CD4-positive, alpha-beta memory T cell (primary cell): ENCODE measurements at places on chromosomes 2 and 18. TPM values are rescaled to one million over a fixed set of nuclear protein-coding genes. Genes with fewer than 3 reads are reported as not detected.

GRCh38 chr18:48627216-48627615, 88.4 kb downstream of the CTIF start:
- no peak overlapping the region for H3K4me3 ChIP-seq
- no peaks in the 10 kb centered on the region for H3K36me3 ChIP-seq
- DNase-seq = no peak
- H3K27me3 ChIP-seq = no peaks in the 10 kb centered on the region

DNA sequence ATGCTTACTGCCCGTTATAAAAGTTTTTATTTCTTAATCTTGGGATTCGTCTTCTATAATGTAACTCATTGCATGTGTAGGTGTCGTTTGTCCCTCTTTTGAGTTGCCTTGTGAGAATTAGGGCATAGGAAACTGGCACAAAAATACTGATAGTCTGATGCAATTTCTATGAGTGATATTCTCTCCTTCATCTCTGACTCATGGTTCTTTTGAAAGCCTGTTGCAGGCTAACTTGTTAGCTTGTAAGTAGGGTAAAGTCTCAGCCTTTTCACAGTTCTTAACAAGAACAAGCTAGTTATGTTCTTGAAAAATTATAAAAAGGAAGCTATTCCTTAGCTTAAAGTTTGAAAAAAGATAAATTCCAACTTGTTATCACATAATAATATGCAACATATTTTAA, 1085.4 kb upstream of the NRXN1 start:
- H3K4me1 ChIP-seq = no peaks in the 10 kb centered on the region
- no peaks in the 10 kb centered on the region for H3K36me3 ChIP-seq
- H3K27me3 ChIP-seq = no peaks in the 10 kb centered on the region
- H3K27ac ChIP-seq = no peak overlapping the region
- DNase-seq = no peak
- no peak overlapping the region for H3K4me3 ChIP-seq

Gene MC4R
- not detected for total RNA-seq

DNA sequence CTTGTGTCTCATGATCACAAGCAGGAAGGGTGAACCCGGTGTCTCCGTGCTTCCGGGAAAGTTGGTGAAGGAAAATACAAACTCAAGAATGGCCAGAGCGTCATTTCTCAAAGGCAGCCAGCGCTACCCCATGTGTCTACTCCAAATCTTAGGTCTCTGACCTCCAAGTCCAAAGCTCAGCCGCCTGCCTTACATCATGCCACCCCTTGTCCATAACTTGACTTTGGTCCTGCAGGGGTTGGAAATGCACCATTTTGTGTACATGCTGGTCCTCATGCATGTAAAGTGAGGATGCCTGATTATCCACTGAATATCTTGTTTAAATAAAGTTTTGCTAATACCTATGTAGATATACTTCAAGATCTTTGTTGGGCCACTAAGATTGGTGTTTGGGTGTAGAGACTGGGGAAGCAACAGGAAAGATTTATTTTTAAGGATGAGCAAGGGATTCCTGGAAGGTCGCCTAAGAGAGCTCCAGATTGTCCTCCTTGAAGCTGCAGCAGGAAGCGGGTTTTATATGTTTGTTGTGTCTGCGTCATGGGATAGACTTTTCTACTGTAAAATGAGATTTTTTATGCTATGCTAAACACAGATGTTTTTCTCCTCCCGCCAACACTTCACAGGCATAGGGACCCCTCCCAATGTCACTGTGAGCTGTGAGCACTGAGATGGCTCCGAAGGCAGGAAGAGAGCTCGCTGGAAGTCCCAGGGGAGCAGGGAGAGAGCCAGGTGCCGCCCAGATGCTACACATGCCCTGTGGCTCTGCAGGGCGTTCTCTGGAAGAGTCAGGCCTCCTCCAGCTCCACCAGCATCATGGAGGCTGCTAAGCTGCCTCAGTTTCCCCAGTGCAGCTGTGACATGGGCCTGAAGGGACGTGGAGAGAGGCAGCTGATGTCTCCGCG, 176.2 kb upstream of the HDAC4 start:
- no peaks in the 10 kb centered on the region for H3K27me3 ChIP-seq
- no peaks in the 10 kb centered on the region for H3K4me1 ChIP-seq

- no peaks in the 10 kb centered on the region for H3K36me3 ChIP-seq
- peak overlapping the region; percentile 83 for H3K4me3 ChIP-seq
- H3K27ac ChIP-seq = peak overlapping the region; percentile 68
Measured at GRCh38 chr2:241036397-241036963, 38.1 kb downstream of the SNED1 start.
